HCT116 (cell line): ENCODE measurements at places on chromosomes 13 and 19. TPM values are rescaled to one million over a fixed set of nuclear protein-coding genes. Genes with fewer than 3 reads are reported as not detected.
A peak's percentile ranks its signal among the peaks of the same experiment; 100 is the strongest.

DNA sequence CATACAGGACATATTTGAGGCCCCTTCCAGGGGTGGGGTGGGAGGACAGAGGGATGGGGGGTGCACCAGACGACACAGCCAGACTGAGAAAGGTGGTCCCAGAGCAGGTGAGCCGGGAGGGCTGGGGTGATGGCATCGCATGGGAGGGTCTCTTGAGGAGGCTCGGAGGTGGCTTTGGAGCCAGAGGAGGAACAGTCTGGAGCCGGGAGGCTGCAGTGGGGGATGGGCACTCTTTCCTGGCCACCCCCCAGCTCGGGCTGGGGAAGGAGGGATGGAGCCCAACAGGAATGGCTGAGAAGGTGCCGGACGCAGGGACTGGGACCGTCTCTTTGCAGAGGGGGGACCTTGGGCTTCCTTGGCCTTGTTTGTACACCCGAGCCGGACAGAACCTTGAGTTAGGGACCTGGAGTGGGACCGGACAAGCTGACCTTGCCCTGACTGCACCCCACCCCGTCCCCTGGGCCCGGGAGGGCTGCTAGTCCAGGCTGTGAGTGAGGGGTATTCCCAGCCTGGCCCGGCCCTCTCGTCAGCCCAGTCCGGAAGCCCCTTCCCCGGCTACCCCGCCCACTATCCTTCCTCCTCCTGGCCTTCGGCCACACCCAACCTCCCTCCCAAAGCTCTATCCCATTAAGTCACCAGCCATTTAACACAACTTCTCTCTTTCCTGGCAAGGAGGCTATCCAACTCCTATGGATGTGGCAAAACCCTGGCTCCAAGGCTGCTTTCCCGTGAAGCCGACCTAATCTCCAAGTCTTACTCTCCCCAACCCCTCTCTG lies 816 bp upstream of the TBXA2R start:
- peak overlapping the region; percentile 79 for H3K27ac ChIP-seq
- H3K4me1 ChIP-seq, result peaks cover 13% of the 10 kb centered on the region
- H3K27me3 ChIP-seq, result no peaks in the 10 kb centered on the region
- H3K4me3 ChIP-seq, result peak overlapping the region; percentile 67

DNA sequence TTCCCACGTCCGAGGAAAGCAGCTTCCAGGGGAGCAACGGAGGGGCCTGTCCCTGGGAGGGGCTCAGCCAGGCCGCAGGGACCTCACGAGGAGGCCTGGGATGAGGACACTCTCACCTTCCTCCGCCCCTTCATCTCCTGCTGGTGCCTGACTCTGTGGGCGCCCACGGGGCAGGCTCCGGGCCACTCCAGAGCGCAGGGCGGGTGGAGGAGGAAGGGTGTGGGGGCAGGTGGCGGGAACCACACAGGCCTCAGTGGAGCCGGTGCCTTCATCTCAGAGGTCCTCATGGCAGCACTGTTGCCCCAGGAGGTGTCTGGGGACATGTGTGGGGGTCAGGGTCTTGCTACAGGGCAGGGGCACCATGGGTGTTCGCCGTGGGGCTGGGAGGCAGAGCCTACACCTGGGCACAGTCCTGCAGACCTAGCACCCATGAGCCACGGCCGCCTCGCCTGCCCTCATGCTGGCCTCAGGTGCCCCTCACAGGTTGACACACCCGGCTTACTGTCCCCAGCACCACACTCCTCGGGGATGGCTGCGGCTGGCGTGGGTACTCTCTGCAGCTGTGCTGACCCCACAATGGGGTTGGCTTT lies 10.1 kb upstream of the TMEM255B start:
- H3K36me3 ChIP-seq, result no peaks in the 10 kb centered on the region
- no peak overlapping the region for H3K27ac ChIP-seq
- no peak overlapping the region for H3K4me3 ChIP-seq
- no peaks in the 10 kb centered on the region for H3K4me1 ChIP-seq

DNA sequence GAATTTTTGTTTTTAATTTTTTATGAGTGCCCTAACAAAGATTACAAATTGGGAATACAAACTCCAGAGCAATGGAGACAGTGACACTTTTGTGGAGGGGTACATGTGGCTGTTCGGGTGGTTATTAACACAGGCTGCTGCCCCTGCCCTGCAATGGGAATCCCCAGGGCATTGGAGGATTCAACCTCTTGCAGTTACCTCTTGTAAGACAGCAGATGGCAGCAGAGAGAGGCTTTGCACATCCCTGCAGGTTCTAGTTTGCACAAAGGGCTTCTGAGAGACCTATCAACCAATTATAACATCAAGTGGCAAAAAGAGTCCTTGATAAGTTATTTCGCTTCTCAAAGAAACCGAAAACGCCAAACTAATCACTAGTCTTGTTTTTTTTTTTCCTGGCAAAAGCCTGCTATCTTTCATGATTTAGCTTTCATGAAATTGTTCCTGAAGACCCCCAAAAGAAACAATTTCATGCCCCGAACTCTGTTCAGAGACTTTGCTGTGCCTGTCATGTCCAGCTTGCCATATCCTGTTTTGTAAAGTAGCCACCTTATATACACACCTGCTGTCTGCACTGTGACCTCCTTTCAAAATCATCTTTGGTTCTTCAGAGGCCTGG lies 10.4 kb downstream of the GJB2 start:
- H3K27ac ChIP-seq, result no peak overlapping the region
- H3K4me1 ChIP-seq, result no peaks in the 10 kb centered on the region
- H3K36me3 ChIP-seq, result no peaks in the 10 kb centered on the region
- H3K27me3 ChIP-seq, result no peaks in the 10 kb centered on the region

GRCh38 chr13:98775844-98776598 lies 23.5 kb upstream of the SLC15A1 start:
- peak overlapping the region; percentile 19 for H3K4me3 ChIP-seq
- no peaks in the 10 kb centered on the region for H3K27me3 ChIP-seq
- H3K4me1 ChIP-seq, result peaks cover 15% of the 10 kb centered on the region
- no peaks in the 10 kb centered on the region for H3K36me3 ChIP-seq
- peak overlapping the region; percentile 6; the same call in 1 of the 2 replicates for H3K27ac ChIP-seq

DNA sequence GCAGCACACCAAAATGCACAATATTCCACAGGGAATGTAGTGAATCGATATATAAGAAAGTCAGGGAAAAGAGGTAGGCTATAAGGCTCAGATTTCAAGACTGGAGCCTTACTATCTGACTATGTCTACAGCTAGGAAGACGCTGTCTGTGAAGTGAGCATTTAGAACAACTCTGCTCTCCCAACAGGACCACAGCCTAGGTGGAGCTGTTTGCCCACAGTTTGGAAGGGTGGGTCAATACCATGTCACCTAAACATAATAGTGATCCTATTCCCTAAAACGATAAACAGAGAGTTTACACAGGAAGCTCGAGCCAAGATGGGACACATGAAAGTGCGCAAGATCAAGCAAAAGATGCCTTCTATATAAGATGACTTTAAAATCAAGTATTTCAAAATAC lies 2486.0 kb upstream of the PCDH20 start:
- H3K4me1 ChIP-seq, result no peaks in the 10 kb centered on the region
- no peak overlapping the region for H3K4me3 ChIP-seq
- no peak overlapping the region for H3K27ac ChIP-seq
- no peaks in the 10 kb centered on the region for H3K36me3 ChIP-seq
- no peak for DNase-seq

Gene F7
- not detected for total RNA-seq

Gene JSRP1
- total RNA-seq, result 0.30 TPM

Gene MEIOSIN
- total RNA-seq, result 2.1 TPM

Gene ANKRD24
- 1.7 TPM for total RNA-seq

Gene C1QTNF9
- not detected for total RNA-seq
